ENCODE measurements at places on chromosomes 5 and 9.

- no peaks in the 10 kb centered on the region for H3K4me1 ChIP-seq
- no peak overlapping the region for H3K27ac ChIP-seq
- H3K36me3 ChIP-seq = no peaks in the 10 kb centered on the region
These were observed 55.1 kb upstream of the TLR4 start for GRCh38 chr9:117649126-117649525.

DNA sequence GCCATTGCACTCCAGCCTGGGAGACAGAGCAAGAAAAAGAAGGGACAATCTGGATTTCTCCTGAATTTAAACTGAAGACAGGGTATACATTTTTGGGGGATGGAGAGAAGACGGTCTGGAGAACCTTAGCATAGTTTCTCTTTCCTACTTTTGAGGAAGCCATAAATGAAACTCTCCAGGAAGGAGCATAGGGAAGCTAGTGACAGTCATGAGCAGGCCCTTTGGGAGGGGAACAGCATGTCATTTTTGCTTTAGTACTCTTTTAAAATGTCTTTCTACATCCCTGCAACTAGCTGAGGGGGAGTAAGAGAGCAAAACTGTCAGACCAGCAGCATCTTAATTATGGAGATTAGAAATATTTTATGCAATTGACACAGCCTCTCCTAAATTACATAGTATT is 8.2 kb upstream of the SLC44A1 start:
- no peak for DNase-seq
- peaks cover 4% of the 10 kb centered on the region for H3K4me1 ChIP-seq
- no peak overlapping the region for H3K27ac ChIP-seq
- H3K36me3 ChIP-seq = no peaks in the 10 kb centered on the region
- no peak overlapping the region for H3K4me3 ChIP-seq
- no peaks in the 10 kb centered on the region for H3K27me3 ChIP-seq

- H3K27me3 ChIP-seq = no peaks in the 10 kb centered on the region
- no peak overlapping the region for H3K27ac ChIP-seq
- DNase-seq = no peak
These were observed 49.7 kb downstream of the POC5 start for GRCh38 chr5:75667586-75667985.

DNA sequence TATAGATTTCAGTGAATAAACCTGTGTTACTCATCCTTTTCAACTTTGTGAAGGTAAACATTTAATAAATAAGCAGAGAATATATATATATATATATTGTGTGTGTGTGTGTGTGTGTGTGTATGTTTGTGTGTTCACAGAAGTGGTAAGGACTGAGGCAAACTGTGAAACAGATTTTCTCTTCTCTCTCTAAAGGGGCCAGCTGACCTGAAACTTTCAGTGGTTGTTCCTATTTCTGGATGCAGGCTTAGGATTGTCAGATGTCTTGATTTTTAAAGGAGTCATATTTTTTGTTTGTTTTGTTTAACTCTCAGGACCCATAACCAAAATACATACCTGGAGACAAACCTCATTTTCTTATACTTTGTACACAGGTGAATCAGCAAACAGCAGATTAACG is 714.9 kb upstream of the MEF2C start:
- H3K27ac ChIP-seq = no peak overlapping the region
- H3K36me3 ChIP-seq = no peaks in the 10 kb centered on the region

DNA sequence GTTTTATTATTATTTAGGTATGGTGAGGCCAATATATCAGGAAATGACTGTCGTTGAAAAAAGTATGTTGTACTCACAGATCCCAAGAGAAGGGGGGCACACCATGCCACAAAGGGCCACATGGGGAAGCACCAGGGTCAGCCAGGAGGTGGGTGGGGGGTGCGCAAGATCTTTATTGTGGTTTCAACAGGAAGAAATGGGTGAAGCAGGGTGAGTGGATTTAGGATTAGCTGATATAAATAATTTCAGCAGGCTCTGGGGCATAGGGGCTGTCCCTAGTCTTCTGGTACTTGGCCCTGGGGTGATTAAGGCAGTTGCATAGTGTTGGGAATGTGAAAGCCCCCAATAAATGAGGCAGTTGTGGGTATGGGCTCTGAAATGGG is 8.6 kb downstream of the PDCD1LG2 start:
- peaks cover 13% of the 10 kb centered on the region for H3K4me1 ChIP-seq
- H3K27me3 ChIP-seq = no peaks in the 10 kb centered on the region
- DNase-seq = no peak
- H3K36me3 ChIP-seq = no peaks in the 10 kb centered on the region

DNA sequence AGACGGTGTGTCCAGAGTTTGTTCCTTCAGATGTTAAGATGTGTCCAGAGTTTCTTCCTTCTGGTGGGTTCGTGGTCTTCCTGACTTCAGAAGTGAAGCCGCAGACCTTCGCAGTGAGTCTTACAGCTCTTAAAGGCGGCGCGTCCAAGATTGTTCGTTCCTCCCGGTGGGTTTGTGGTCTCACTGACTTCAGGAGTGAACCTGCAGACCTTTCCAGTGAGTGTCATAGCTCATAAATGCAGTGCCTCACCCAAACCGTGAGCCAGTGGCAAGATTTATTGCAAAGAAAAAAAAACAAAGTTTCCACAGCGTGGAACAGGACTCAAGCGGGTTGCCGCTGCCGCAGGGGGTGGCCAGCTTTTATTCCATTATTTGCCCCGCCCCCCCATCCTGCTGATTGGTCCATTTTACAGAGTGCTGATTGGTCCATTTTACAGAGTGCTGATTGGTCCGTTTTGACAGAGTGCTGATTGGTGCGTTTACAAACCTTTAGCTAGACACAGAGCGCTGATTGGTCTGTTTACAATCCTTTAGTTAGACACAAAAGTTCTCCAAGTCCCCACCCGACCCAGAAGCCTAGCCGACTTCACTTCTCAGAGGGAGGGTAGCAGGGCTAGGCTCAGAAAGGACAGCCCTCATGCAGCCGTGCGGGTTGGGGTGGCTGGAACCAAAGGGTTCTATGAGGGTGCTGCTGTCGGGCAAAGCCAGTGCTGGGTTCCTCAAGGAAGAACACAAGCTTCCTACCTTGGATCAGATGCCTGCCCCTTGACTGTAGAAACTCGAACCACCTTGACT is 9.1 kb upstream of the RNF130 start:
- H3K27ac ChIP-seq = no peak overlapping the region
- no peak for DNase-seq
- no peak overlapping the region for H3K4me3 ChIP-seq
- H3K4me1 ChIP-seq = no peaks in the 10 kb centered on the region

DNA sequence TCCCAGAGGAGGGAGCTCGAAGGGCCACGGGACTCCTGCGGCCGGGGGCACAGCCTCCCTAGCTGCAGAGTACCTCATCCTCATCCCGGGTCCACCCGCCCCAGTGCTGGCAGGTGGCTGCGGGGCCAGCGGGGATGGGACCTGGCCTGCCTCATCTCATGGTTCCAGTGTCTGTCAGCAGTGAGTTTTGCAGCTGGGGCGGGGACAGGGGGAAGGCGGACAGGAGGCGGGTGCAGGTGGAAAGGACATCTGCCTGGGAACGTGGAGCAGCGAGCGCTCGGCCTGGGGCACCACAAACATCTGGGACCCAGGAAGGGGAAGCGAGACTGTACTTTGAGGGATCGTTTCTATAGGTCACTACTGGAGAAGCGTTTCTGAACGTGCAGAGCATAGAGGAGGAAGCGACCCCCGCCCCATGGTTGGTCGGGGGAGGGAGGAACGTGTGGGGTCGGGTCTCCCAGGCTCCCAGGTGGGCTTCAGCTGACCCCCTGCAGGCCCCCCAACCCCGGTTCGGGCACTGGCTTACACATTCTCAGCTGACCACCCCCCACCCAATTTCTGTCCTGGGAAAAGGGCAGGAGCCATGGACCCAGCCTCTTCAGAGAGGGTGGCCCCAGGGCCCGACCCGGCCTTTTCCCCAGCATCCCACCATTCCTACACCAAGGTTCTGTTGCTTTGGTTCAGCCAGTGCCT is 56.5 kb upstream of the NOTCH1 start:
- H3K27ac ChIP-seq = no peak overlapping the region
- H3K4me3 ChIP-seq = no peak overlapping the region
- H3K27me3 ChIP-seq = no peaks in the 10 kb centered on the region
- H3K36me3 ChIP-seq = no peaks in the 10 kb centered on the region
- peaks cover 18% of the 10 kb centered on the region for H3K4me1 ChIP-seq

GRCh38 chr5:148090146-148090772 is 26.5 kb downstream of the SPINK5 start:
- no peaks in the 10 kb centered on the region for H3K27me3 ChIP-seq
- no peaks in the 10 kb centered on the region for H3K36me3 ChIP-seq
- no peaks in the 10 kb centered on the region for H3K4me1 ChIP-seq
- no peak overlapping the region for H3K27ac ChIP-seq
- no peak for DNase-seq

DNA sequence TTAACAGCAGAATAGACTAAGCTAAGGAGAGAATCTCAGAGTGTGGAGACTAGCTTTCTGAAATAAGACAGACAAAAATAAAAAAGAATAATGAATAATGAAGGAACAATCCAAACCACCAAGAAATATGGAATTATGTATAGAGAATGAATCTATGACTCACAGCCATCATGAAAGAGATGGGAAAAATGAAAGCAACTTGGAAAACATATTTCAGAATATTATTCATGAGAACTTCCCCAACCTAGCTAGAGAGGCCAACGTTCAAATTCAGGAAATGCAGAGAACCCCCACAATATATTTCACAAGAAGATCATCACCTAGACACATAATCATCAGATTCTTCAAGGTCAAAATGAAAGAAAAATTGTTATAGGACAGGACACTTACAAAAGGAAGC is 349.0 kb upstream of the MPDZ start:
- no peak overlapping the region for H3K4me3 ChIP-seq
- no peak overlapping the region for H3K27ac ChIP-seq
- no peaks in the 10 kb centered on the region for H3K27me3 ChIP-seq
- no peaks in the 10 kb centered on the region for H3K36me3 ChIP-seq
- H3K4me1 ChIP-seq = no peaks in the 10 kb centered on the region
- no peak for DNase-seq

- H3K4me1 ChIP-seq = peaks cover 7% of the 10 kb centered on the region
- H3K27me3 ChIP-seq = no peaks in the 10 kb centered on the region
- no peak overlapping the region for H3K27ac ChIP-seq
- no peaks in the 10 kb centered on the region for H3K36me3 ChIP-seq
These were observed 12.1 kb upstream of the SLC2A8 start for GRCh38 chr9:127384901-127385300.

- peak; percentile 84 for DNase-seq
- no peak overlapping the region for H3K4me3 ChIP-seq
- no peaks in the 10 kb centered on the region for H3K36me3 ChIP-seq
- no peak overlapping the region for H3K27ac ChIP-seq
- no peaks in the 10 kb centered on the region for H3K27me3 ChIP-seq
These were observed 175.2 kb downstream of the CACNA1B start for GRCh38 chr9:138052635-138053320.

DNA sequence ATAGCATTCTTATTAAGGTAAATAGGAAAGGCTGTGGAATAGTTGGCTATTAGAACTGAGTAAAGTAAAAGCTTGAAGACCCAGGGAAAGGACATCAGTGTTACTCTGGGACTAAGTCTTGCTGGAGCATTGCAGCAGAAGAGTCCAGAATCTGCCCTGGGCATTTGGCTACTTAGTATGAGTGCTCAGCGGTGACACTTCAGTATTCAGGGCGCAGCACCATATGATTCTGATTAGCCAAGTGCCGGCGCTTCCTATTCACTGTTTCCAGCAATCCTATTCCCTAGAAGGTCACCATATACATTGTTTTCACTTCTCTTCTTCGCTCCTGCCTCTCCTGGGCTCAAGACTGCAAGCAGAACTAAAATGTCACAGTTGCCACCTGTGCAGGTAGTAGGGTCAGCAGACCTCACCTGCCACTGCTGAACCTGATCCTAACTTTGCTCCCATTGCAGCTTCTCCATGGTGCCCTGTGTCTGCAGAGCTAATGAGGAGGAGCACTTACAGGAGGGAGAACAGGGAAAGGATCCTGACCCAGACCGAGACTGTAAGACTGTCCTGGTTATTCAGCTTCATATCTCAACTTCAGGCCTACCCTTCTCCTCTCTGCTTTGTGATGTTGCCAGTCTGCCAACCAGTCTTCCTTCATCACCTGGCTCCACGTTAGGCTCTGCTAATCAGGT is 313.6 kb upstream of the PIK3R1 start:
- H3K36me3 ChIP-seq = no peaks in the 10 kb centered on the region
- H3K27me3 ChIP-seq = no peaks in the 10 kb centered on the region
- H3K27ac ChIP-seq = no peak overlapping the region
- peaks cover 30% of the 10 kb centered on the region for H3K4me1 ChIP-seq

DNA sequence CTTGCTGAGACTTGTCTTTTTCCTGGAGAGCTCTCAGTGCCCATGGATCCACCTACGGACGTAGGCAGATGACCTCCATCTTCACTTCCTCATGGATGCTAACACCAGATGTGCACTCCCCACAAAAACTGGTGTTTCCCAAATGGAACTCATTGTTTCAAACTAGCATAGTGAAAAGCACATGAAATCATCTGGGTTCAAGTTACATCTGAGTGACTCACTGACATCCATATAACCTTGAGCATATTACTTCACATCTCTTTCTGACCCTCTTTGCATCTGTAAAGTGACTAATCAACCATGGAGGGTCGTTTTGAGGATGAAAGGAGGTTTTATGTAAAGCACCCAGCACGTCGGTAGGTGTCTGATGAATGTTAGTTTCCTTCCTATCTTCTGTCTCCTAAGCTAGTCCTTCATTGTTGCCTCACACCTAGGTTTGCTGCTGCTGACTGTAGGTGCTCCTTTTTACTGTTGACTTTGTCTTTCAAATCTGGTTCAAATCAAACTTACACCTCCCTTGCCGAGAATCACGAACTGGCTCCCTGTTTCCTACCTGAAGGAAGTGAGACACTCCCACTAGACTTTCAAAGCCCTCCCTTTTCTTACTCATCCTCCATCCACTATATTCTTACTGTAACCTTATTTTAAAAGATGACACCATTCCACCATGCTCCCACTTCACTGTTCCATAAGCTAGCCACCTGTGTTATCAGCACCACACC is 10.3 kb downstream of the OCLN start:
- no peaks in the 10 kb centered on the region for H3K27me3 ChIP-seq
- no peak overlapping the region for H3K27ac ChIP-seq
- DNase-seq = no peak
- H3K4me3 ChIP-seq = no peak overlapping the region
- no peaks in the 10 kb centered on the region for H3K4me1 ChIP-seq

DNA sequence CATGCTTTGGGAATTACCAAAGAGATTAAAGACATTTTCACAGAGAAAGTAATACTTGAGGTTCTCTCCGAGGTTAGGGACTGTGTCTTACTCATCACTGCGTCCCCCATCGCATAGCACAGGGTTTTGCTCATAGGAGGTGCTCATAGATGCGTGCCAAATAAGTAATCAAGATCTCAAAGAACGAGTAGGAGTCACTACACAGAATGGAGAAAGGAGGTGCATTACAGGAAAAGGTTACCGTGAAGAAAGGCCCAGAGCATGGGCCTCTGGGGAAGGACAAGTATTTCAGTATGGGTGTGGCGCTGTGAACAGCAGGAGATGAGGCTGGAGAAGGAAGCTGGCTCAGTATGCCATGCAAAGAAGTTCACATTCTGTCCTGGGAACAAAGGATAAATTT is 182.4 kb downstream of the ACTL7B start:
- no peaks in the 10 kb centered on the region for H3K27me3 ChIP-seq
- no peaks in the 10 kb centered on the region for H3K36me3 ChIP-seq
- H3K27ac ChIP-seq = no peak overlapping the region
- no peak overlapping the region for H3K4me3 ChIP-seq

GRCh38 chr5:142545650-142546322 is 140.1 kb downstream of the FGF1 start:
- no peak for DNase-seq
- no peaks in the 10 kb centered on the region for H3K27me3 ChIP-seq
- H3K4me3 ChIP-seq = no peak overlapping the region
- no peaks in the 10 kb centered on the region for H3K36me3 ChIP-seq
- peaks cover 20% of the 10 kb centered on the region for H3K4me1 ChIP-seq
- no peak overlapping the region for H3K27ac ChIP-seq

All from vagina (tissue), 2 donors.